B cell (primary cell): ENCODE measurements at places on chromosomes 3 and 15.

DNA sequence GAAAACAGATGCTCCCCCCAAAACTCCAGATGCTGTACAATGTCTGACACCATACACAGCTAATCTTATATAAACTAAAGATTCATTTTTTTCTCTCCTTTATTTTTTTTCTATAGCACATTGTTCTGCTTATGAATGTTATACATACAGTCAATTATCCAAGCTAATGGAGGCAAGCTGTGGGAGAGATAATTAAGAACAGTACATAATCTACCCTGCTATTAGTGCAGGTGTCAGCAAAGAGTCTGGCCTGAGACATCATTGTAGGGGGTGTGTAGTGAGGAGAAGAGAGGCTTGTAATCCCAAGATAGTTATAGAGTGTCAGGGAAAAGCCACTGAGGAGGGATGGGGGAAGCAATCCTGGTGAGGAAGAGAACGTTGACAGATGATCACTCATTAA is 25.4 kb upstream of the CHMP2B start:
- DNase-seq: no peak

DNA sequence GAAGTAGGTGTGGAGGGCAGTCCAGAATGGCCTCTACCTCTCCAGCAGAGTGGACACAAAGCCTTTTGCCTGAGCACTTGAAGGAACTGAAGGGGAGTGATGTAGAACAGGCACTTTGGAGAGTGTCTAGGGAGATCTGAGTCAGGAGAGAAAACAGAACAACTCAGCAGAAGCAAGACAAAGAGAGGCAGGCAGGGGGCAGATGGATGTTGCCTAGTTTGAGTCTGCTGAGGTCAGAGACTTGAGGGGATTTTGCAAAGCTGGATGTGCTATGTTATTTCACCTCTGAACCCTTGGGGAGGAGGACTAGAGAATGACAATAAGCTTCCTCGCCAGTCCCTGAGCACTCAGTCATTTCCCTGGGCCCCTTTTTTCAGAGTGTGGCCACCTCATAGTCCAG is 366.4 kb downstream of the EPHB1 start:
- no peak for DNase-seq

- no peak for DNase-seq
Observed at GRCh38 chr3:121739902-121740301, 9.6 kb downstream of the GOLGB1 start.

- DNase-seq: peak; percentile 31
Observed at GRCh38 chr3:58952128-58952917, 97.5 kb downstream of the CFAP20DC start.

GRCh38 chr3:65210026-65210814 is 522.4 kb upstream of the ADAMTS9 start:
- no peak for DNase-seq

- DNase-seq: no peak
Observed at GRCh38 chr15:83919978-83920510, 266.1 kb downstream of the ADAMTSL3 start.

- DNase-seq: no peak
Observed at GRCh38 chr15:101348015-101348414, 53.0 kb upstream of the SNRPA1 start.

- DNase-seq: no peak
Observed at GRCh38 chr3:140022066-140022770, 87.2 kb downstream of the CLSTN2 start.

DNA sequence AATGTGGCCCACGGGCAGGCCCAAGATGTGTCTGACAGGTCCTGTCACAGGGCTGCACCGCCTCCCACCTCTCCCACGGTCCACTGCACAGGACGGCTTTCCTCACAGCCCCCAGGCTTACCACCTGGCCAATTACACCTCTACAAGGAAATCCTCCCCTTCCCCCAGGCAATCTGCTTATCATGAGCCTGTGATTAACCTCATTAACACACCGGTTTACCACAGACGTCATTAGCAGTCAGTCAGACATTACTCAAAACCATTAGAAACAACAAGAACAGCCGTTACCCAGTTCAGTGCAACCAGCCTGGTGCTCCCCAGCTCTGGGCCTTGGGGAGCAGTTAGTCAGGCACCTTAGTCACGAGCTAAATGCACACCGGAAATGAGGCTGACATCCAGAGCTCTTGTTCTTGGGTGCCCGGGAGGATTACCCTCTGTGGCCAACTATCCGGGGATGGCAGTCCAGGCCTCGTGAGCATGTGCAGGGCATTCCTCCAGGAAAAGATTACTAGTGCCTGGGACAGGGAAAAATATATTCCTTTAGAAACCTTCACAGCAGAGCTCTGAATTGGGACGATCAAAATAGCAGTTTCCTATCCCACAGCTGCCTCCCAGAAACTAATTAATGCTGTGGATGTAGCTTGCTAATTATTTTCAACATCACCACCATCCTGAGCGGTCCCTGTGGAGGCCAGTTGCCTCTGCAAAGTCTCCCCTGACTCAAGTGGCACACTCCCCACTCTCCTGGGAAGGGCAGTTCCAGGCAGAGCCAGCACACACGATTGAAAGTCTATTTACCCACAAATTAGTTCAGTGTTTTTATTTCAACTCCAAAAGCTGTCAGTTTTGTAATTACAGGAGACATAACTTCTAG is 117.4 kb upstream of the ZBED2 start:
- no peak for DNase-seq

- no peak for DNase-seq
Observed at GRCh38 chr15:92617549-92618520, 37.7 kb downstream of the FAM174B start.

GRCh38 chr3:183540501-183541234 is 14.8 kb downstream of the KLHL6 start:
- peak; percentile 77 for DNase-seq

- DNase-seq: no peak
Observed at GRCh38 chr15:75663931-75664421, 16.3 kb downstream of the SNX33 start.
